ENCODE measurements at places on chromosomes 7 and 10. TPM values are rescaled to one million over a fixed set of nuclear protein-coding genes. Genes with fewer than 3 reads are reported as not detected.

DNA sequence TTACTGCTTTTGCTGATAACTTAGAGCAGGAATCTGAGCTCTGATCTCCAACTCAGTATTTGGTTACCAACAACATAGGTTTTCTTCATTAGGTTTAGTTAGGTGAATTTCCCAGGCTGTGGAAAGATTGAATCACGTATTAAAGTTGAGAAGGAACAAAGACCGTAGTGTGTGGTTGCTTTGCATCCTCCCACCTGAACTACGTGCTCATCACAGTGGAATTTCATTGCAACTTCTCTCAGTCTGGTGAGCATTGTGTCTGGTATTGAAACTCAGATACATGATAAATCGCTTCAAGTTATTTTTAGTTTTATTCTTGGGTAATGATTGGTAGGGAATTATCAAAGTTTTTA is 139.4 kb upstream of the AKR1E2 start:
- no peak for DNase-seq

DNA sequence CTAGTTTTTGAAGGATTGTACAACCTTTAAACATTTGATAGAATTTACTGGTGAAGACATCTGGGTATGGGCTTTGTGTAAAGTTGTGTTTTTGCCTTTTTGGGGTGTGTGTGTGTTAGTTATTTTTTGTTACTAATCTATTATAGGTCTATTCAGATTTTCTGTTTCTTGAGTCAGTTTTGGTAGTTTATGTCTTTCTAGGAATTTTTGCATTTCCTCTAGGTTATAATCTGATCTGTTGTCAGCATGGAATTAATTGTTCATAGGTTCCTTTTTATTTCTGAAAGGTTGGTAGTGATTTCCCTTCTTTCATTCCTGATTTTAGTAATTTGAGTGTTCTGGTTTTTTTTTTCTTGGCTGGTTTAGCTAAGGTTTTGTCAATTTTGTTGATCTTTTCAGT is 17.7 kb downstream of the SEPTIN7 start:
- DNase-seq: no peak

The ACSM6 gene
- 0.35 TPM for polyA plus RNA-seq

DNA sequence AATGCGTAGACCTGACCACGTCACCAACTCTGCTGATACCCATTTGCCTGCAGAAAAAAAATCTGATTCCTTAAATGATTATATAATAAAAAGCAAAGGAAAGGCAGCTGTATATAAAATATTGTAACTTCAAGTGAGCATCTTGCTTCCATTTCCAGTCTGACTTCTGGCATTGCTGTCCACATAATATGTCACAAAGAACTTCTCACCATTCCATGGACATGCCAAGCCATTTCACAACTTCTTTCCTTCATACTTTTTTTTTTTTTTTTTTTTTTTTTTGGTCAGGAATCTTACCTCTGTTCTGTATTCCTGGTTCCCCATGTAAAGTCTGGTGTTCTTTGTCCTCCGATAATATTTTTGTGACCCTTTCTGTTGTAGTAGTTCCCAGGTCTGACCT is 165.5 kb downstream of the SND1 start:
- DNase-seq: no peak

- no peak for DNase-seq
These were observed 14.1 kb downstream of the NUDCD3 start for GRCh38 chr7:44476313-44476712.

- no peak for DNase-seq
These were observed 17.1 kb upstream of the ARPC1A start for GRCh38 chr7:99308461-99309074.

All from right renal cortex interstitium (tissue), 3 donors.